ENCODE measurements at places on chromosomes 1 and 21. TPM values are rescaled to one million over a fixed set of nuclear protein-coding genes. Genes with fewer than 3 reads are reported as not detected.
A peak's percentile ranks its signal among the peaks of the same experiment; 100 is the strongest.

CELA3B gene
- total RNA-seq: 0.53 TPM

GSTM4 gene
- 37.3 TPM for total RNA-seq

L1TD1 gene
- total RNA-seq: not detected

SH3D21 gene
- total RNA-seq: 4.7 TPM

CYP4A22 gene
- total RNA-seq: not detected

PLCH2 gene
- total RNA-seq: 0.09 TPM

OR10T2 gene
- total RNA-seq: not detected

AMY1C gene
- not detected for total RNA-seq

OR2T11 gene
- total RNA-seq: not detected

- DNase-seq: no peak
Observed at GRCh38 chr1:109377698-109378097, 20.0 kb downstream of the SORT1 start.

GRCh38 chr1:178034676-178035075 lies 59.2 kb upstream of the RASAL2 start:
- DNase-seq: no peak

DNA sequence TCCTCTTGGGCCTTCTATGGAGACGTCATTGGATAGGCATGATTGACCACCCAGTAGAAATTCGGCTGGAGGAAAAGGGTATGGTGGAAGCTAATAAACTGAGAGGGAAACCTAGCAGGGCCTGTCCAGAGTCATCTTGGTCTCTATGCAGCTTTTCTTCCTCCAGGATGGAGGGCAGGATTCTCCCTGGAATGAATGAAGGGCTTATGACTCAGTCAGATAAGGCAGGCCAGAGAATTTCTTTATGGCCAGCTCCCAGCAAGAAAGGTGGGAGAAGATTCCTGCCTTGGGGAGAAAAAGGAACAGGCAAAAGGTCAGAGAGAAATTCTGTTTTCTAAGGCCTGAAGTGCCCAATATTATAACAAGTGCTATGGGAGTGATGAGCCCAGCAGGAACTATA lies 17.1 kb downstream of the FBLIM1 start:
- no peak for DNase-seq

- peak; percentile 13 for DNase-seq
Observed at GRCh38 chr1:164092603-164093353, 466.2 kb upstream of the PBX1 start.

DNA sequence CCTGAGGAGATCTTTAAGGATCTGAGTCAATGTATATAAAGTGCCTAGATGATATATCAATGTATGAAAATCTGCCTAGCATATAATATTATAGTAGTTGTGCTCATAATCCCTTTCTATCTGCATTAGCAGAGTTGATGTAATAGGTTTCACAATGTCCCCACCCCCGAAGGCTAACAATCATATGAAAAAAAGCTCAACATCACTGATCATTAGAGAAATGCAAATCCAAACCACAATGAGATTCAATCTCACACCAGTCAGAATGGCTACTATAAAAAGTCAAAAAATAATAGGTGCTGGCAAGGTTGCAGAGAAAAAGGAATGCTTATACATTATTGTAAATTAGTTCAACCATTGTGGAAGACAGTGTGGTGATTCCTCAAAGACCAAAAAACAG lies 147.8 kb upstream of the DPT start:
- no peak for DNase-seq

DNA sequence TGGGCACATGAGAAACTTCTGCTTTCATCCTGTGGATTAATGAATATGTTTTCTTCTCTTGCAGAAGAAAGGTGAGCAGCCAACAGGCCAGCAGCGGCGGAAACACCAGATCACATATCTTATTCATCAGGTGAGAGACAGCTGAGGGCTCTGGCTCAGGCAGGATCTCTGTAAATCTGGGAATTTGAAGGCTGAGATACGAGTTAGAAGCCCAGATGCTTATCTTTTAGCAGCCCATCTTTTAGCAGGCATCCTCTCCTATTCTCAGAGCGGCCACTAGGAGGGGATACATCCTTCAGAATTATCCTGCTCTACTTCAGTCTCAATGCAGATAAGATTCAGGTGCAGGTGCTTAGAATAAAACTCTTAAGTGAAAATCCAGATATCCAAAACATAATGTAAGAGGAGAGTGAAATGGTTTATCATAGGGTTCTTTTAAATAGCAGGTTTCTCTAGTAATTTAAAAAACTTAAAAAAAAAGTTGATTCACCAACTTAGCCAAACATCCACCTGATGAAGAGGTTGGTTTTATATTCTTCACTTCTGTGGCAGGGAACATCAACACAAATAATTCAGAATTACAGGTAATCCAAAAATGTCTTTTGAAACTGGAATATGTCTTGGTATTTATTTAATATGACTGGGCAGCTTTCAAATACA lies 19.3 kb downstream of the SH2D2A start:
- DNase-seq: no peak

GRCh38 chr21:46667741-46668380 lies 32.4 kb downstream of the PRMT2 start:
- DNase-seq: no peak

DNA sequence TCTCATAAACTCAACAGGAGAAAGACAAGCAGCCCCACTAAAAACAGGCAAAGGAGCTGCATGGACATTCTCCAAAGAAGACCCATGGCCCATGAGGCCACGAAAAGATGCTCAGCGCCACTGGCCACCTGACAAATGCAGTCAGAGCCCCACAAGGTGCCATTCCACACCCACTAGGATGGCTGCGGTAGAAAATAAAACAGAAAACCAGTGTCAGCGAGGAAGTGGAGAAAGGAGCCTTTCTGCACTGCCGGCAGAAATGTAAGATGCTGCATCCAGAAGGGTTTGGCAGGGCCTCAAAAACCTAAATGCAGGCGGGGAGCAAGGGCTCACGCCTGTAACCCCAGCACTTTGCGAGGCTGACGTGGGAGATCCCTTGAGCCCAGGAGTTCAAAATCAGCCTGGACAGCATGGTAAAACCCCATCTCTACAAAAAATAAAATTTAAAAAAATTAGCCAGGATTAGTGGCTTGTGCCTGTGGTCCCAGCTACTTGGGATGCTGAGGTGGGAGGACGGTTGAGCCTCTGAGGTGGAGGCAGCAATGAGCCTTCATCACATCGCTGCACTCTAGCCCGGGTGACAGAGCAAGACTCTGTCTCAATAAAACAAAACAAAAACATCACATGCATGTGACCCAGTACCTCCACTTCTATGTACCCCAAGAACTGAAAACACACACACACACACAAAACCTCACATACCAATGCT lies 4.2 kb downstream of the WNT9A start:
- DNase-seq: no peak

DNA sequence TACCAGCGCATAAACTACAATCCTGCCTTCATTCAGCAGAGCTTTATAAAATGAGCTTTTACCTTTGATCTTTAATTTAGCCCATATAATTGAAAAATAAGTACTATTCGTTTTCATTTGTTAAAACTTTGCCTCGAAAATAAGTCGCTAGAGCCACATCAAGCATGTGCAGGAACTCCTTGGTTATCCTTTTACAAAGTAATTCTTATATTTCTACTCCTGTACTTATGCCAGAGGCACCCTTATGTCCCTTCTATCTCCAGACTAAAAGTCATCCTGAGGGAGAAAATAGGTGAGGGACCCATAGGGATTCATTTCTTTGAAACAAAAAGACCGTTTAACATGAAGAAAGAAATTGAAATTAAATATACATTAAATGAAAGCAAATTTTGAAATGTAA lies 278.2 kb upstream of the C1orf105 start:
- no peak for DNase-seq

GRCh38 chr1:168391851-168392681 lies 111.4 kb downstream of the TBX19 start:
- no peak for DNase-seq

- DNase-seq: no peak
Observed at GRCh38 chr1:77829851-77830250, 50.4 kb downstream of the MIGA1 start.

- peak; percentile 4 for DNase-seq
Observed at GRCh38 chr1:27618341-27619082, 14.6 kb upstream of the AHDC1 start.

DNA sequence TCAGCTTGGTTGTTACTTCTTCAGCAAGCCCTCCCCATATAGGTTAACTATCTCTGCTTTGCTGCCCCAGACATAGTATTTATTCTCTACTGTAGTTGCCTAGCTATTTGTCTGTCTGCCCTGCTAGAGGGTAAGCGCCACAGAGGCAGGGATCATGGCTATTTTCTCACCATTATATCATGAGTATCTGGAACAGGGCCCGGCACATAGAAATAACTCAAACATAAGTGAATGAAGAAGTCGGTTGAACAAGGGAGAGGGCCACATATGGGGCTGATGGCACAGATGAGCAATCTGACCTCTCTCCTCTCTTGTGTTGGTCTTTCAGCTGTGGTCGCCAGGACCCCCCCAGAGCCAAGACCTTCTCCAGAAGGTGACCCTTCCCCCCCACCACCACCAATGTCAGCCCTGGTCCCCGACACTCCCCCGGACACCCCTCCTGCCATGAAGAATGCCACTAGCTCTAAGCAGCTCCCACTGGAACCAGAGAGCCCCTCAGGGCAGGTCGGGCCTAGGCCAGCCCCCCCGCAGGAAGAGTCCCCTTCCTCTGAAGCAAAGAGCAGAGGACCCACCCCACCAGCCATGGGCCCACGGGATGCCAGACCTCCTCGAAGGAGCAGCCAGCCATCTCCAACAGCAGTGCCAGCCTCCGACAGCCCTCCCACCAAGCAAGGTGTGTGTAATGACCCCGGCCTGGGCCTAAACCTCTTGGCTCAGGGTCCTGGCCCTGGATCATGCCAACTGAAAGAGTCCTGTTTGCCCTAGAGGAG lies 14.9 kb downstream of the MAP7D1 start:
- no peak for DNase-seq

Measured in right cardiac atrium (tissue), 5 donors.